Fibroblast of skin of left biceps (primary cell): ENCODE measurements at places on chromosomes 7 and 10.

DNA sequence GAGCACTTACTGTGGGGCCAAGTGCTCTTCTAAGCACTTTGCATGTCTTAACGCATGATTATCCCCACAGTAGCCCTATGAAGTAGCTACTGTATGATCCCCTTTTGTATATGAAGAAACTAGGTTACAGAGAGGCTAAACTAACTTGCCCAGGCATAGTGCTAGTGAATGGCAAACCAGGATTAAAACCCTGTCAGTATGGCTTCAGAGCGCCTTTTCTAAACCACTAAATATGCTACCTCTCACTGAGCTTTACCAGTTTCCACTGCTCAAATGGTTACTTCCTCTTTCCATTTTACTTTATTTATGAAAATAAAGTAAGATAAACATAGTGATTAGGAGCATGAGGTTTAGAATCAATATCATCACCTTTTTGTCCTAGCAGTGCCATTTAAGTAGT, 73.6 kb downstream of the PODXL start:
- no peak for DNase-seq

DNA sequence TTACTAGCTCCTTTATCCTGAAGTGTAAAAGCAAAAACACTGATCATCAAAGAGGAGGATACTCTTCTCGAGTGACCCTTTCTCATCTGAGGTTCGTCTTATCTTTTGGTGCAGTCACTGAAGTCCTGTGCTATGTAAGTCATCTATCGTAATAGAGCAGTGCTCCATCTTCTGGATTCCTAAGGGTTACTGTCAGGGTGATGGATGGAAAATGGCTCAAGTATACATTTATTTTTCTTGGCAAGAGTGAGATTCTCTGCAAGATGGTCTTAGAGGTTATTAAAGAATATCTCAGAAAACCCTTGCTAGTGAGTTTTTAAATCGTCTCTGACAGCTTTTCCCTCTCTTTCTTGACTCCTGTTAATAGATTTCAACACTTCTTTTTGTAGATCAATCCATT, 12.4 kb downstream of the PRKG1 start:
- DNase-seq: no peak

GRCh38 chr7:105399043-105399725, 10.5 kb upstream of the SRPK2 start:
- no peak for DNase-seq

GRCh38 chr10:17675638-17676037, 31.7 kb downstream of the STAM start:
- no peak for DNase-seq

DNA sequence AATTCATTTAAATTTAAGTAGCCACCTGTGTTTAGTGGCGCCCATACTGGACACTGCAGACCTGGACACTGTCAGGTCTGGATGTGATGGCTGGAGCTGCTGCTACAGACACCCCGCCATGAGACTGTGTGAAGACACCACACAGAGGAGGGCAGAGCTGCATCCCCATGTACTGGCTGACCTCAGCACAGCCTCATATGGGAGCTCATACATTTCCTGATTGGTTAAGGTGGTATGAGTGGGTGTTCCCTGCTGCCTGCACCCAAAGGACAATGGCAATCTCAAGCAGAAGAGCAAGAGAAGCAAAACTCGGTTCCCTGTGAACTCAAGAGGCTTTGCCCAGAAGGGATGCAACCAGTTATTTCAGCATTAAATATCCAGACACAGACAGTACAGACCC, 60.0 kb downstream of the DLG5 start:
- DNase-seq: no peak

- DNase-seq: no peak
These were observed 266.6 kb downstream of the PARD3 start for GRCh38 chr10:34548466-34548865.

GRCh38 chr7:124399941-124400340, 365.7 kb downstream of the GPR37 start:
- no peak for DNase-seq

GRCh38 chr7:123633553-123633952, 22.1 kb upstream of the LMOD2 start:
- peak; percentile 36 for DNase-seq

- DNase-seq: peak; percentile 42
These were observed 17.3 kb upstream of the INPP5A start for GRCh38 chr10:132520177-132520811.

- no peak for DNase-seq
These were observed 16.6 kb upstream of the ARPC1B start for GRCh38 chr7:99357701-99358490.

- no peak for DNase-seq
These were observed 238.5 kb upstream of the PITRM1 start for GRCh38 chr10:3411044-3411443.

DNA sequence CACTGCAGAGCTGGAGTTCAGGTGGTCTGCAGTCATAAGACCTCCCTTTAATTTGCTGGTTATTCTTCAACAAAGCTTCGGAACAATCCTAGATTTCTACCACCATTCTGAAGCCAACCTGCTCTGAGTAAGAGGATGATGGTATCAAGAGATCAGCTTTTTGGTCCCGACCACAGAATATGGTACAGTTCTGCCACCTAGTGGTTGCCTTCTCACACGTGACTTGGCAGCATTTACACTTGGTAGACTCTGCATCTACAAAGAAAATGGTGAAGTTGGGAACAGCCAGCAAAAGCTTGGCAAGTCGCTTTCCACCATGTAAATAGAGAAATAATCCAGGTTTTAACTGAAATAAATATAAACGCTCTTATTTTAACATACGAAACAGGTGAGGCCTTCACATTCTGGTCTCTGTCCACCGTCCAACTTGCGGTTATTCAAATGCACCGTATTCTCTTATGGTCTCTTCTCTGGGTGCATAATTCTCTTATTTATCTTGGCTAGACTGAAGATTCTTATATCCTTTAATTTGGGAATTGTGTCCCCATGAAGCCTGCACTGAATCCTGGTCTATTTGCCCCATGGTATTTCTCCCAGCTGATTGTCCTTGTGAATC, 173.9 kb upstream of the GRM3 start:
- peak; percentile 18 for DNase-seq
